ENCODE measurements at places on chromosomes 7 and 10.

DNA sequence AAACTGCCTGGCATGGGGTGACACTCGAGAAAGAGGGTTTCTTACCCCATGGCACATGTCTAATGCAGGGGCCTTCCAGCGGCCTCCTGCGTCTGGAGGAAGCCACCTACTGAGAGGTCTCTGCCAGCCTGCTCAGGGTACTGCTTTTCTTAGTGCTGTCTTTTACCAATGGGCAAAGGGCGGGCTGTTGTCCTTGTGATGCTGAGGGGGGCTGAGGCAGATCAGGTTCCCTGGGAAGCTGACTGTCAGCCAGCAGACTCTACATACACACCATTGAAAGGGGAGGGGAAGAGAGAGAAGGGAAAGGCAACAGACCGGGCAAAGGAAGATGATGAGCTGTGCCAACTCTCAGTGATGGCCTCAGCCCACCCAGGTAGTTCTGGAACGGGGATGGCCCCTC, 48.7 kb downstream of the COL13A1 start:
- DNase-seq = no peak

GRCh38 chr10:75935240-75935639, 503.8 kb downstream of the LRMDA start:
- DNase-seq = no peak

- DNase-seq = no peak
Observed at GRCh38 chr10:63703113-63703670, 182.0 kb downstream of the REEP3 start.

DNA sequence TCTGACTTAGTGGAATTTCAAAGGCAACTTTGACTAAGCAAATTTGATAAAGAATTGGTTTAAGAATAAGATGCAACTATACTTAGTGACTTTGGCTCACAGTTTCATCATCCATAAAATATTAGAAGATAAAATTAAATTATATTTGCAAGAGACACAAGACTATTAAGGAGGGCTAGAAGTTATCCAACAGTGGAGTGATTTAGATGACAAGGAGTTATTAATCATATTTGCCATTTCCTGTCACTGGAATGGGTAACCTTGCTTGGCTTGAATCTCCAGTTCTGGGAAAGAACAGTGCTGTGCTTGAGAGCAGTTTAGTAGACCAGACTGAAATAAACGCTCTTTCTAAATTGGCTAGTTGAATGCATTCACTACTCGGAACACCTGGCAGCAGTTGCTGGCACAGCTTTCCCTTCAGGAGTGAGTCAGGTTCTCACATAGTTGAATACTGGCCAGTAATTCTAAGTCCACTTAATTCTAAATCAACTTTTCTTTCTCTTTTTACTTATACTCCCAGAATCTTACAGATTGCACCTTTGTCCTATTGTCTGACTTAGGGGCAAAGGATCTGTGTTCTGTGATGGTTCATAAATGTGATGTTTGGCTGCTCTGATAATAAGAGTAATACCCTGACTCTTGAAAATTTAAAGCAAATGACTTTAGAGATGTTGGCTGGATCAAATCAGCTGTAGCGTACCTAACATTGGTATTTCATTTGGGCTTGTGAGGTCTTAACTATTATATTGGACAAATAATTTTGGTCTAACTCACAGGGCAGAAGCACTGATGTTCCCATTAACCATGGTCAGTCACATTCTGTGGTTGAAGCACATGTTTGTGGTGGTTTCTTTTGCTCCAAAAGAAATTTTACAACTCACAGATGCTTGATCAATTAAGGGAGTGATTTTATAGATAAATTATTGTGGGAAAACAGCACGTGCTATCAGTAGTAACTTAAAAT, 16.6 kb downstream of the STMP1 start:
- no peak for DNase-seq

- DNase-seq = no peak
Observed at GRCh38 chr7:104984585-104985258, 29.3 kb upstream of the KMT2E start.

DNA sequence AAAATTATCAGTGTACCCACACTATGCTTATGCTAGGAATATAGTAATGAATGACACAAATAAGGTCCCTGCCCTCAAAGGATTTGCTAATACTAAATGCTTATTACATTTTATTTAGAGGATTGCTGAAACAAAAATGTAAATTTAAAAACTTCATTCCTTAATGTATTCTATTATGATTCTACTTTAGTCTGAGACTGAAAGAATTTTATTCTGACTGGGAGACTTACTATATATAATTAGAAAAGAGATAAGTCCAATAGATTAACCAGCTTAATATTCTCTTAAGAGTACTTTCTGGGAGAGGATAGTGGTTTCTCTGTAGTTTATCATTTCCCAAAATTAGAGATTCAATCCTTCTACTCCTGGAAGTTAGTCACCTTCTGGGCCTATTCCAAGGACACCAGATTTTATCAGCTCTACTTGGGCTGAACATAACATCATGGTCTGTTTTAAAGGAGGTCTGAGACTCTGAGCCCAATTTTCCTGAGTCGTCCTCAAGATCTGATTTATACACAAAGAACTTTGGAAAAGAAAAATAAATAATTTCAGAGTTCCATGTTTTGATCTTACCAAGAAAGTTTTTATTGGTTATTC, 41.1 kb downstream of the ASZ1 start:
- DNase-seq = no peak

DNA sequence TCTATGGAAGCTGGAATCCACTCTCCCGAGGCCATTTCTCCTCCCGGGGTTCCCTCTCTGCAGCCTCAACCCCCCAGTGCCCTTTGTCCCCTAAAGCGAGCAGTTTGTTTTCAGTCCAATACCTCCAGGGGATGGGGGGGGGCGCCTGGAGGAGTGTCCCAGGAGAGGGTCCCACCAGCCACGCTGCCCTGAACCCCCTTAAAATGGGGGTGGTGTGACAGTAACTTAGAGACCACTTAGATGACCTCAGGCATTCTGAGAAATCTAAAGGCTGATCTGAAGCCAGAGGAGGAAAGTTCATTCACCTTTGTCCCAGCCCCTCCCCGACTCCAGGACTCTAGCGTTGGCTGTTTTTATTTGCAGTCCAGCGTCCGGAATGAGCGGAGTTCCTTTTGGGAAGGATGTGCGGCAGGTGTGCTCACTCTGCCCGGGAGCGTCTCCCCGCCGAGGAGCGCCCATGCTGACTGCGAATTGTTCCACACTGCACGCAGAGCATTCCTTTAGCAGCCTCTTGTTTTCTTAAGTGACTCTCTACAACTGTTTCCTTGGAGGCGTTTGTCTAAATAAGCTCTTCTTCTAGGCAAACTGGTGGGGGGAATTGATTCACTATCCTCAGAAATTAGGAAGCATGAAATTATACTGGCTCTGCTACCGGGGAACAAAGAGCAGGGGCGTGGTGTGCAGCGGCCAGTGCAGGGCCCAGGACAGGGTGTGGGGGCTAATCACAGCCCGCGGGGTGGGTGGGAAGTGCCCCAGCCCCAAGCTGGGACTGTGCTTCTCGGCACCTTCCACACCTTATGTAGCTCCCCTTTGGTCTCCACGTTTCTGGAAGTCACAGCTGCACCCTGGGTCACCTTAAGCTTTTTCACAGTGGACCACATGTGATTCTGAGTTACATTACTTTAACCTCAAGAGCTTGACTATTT, 46.3 kb downstream of the SYPL1 start:
- peak; percentile 67 for DNase-seq

DNA sequence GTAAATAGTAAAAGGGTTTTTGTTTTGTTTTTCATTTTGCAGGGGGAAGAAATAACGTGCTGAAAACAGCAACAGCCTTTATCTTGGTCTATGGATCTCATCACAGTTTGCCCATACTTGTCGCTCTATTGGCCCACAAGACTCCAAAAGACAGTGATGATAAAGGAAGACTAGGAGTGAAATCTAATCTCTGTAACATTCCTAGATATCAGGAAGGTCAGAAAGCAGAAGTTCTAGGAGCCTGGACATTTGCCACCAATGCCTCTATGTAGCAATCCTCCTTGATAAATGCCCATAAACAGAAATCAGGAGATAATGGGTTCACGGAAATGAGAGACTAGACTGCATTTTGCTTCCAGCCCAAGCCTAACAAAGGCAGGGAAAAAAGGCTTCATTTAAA, 8.9 kb downstream of the CUBN start:
- no peak for DNase-seq

GRCh38 chr10:28467615-28468014, 65.3 kb upstream of the WAC start:
- no peak for DNase-seq

DNA sequence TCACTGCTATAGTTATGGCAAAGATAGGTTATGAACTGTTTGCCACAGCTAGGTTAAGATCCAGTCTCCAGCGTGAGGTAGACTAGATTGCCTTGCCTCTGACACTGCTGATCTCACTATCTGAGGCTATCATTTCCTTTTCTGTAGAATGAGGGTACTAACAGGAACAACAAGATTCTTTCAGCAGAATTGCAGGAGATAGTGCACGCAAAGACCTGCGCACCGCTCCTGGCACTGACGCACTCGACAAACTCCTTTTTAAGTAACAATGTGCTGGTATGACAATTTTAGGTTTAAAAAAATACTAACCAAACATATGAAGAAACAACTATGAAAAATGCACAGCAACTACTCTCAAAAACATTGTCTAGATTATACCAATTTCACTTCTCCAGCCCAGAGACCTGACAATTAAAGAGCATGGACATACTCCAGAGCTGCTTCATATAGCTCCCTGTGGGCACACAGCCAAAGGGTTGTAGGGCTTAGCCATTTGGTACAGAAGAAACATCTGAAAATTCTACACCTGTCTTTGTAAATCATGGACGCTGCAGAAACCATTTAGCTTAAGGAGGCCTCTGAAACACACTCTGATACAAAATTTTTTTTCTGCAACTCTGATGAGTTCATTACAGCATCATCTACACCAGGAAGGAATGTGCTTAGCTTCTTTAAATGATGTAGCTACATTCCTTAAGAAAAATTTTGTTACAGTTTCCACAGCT, 7.8 kb downstream of the ADAM12 start:
- no peak for DNase-seq

DNA sequence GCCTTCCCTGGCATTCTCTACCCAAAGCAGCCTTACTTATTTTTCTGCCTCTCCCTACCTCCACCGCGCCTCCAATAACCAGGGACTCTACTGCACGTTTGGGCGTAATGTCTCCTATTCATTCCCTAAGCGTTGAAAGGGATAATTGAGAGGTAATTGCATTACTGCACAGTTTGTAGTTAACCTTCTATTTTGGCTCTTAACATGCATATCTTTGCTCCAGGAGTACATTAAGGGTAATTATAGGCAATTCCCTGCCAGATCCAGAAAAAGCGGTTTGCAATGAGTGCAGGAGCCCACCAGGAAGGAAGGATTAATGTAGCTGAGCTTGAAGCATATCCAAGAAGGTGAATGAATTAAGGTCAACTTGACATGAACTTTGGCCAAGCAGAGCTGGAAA, 558.4 kb downstream of the TYW1 start:
- no peak for DNase-seq

GRCh38 chr10:4533621-4534020, 292.4 kb upstream of the AKR1E2 start:
- DNase-seq = no peak

DNA sequence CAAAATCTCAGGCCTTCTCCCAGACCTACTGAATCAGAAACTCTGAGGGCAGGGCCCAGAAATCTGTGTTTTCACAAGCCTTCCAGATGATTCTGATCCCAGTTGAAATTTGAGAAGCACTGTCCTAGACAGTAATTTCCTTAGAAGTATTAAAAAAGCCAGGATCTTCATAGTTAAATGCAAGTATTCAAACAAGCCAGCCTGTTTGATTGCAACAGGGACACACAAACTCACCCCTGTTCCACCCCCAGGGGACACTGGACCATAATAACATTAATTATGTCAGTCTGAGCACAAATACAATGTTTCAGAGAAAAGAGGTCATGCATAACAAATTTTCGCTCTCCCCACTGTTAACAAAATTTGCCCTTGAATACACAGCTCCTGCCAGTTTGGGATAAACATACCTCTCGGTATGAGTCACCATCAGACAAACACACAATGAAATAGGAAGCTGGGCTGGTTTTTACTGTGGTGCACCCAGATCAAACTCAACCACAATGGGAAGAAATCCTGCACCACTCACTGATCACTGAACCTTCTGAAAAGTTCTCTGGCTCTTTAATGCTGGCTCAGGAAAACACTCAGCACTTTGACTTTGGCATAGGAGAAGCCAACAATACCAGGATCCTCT, 34.3 kb downstream of the ABLIM1 start:
- DNase-seq = no peak

DNA sequence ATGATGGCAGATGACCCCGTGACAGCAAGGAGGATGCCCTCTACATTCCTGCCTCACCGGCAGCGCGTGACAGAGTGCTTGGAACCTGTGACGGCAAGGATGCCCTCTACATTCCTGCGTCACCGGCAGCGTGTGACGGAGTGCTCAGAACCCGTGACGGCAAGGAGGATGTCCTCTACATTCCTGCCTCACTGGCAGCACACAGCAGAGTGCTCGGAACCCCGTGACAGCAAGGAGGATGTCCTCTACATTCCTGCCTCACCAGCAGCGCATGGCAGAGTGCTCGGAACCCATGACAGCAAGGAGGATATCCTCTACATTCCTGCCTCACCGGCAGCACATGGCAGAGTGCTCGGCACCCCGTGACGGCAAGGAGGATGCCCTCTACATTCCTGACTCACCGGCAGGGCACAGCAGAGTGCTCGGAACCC, 231.0 kb downstream of the DIP2C start:
- no peak for DNase-seq

DNA sequence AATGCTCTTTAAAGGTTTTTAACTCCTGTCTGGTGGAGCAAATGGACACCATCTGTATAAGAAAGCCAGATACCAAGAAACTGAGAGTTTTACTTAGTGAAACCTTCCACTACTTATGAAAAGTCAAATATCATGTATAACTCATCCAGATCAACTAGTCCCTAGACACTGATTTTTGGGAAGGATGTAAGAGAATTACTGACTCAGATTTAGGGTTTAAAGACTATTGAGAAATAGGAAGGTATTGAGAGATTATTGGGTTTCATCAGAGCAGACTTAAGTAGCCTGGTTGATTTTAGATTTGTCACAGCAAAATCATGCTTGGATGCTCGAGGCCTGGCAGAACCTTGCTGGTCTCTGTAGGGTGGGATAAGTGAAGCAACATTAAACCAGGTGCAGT, 3.1 kb downstream of the CSTF2T start:
- DNase-seq = no peak

- DNase-seq = no peak
Observed at GRCh38 chr7:101236292-101236835, 1.2 kb downstream of the CLDN15 start.

- DNase-seq = no peak
Observed at GRCh38 chr10:79472951-79473350, 27.5 kb upstream of the ZCCHC24 start.

DNA sequence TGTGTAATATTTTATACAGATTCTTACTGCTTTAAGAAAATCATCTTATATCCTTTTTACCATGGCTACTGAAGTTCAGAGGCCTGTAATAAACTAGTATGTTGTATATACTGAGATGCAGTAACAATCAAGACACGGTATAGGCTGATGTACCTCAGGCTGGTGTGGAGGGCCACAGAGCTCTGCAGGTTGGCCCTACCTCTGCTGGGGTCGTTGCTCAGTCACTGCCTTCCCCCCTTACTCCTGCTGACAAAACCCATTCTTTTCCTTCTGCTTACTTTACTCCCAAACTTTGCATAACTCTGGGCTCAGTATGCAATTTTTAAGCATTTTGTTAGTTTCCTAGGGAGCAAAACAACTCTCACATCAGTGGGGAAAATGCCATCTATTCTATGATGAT, 200.1 kb upstream of the FOXP2 start:
- DNase-seq = no peak

- DNase-seq = no peak
Observed at GRCh38 chr7:155283565-155284194, 14.0 kb upstream of the INSIG1 start.
